Cardiac muscle cell (in vitro differentiated cells and primary cell): ENCODE measurements at places on chromosomes 1 and 21.
A peak's percentile ranks its signal among the peaks of the same experiment; 100 is the strongest.

DNA sequence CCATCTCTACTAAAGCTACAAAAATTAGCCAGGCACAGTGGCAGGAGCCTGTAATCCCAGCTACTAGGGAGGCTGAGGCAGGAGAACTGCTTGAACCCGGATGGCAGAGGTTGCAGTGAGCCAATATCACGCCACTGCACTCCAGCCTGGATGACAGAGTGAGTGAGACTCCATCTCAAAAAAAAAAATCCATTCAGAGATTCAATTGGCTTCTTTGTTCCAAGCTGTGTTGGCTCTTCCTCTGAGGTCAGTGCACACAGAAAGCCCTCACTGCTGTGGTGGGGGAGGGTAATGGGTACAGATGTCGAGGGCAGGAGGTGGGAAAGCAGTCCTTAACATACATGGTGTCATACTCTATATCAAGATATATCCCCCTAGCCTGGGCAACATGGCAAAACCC, 14.7 kb downstream of the TIE1 start:
- no peak for DNase-seq

DNA sequence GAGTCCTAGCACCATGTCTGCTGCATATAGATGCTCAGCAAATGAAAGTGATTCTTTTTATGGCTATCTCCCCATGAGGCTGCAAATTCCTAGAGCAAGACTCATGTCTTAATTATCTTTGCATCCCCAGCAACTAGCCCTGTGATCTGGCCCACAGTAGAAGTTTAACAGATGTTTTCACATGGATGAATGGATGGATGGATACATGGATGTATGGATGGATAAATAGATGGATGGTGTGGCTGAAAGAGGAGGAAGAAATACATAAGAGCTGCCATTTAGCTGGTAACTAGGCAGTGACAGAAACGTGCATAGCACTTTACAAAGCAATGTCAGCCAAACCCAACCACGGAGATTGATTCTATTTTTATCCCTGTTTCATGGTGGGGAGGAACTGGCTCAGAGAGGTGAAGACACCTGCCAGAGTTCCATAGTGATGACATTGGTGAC, 32.7 kb upstream of the ZBTB40 start:
- DNase-seq: peak; percentile 56

- peak; percentile 37 for DNase-seq
These were observed 54.1 kb downstream of the LDLRAD2 start for GRCh38 chr1:21865943-21866706.

DNA sequence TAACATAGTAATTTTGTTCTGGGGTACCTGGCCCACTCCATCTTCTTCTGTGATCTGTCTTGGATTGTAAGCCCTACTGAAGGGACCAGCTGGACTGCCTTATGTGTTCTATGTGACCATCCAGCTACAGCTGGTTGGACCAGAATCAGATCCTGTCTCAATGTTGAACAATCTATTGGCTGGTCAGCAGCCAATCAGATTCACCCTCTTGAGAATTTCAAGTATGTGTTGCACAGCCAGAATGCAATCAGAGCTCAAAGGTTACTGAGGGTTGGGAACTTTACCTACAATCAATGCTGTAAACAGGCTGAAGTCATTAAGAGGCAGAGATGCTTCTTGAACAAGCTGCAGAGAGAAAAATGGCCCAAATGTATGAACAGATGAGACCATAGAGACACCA, 61.9 kb downstream of the KCNC4 start:
- no peak for DNase-seq

GRCh38 chr21:33767236-33767635, 124.9 kb downstream of the ITSN1 start:
- no peak for DNase-seq

- peak; percentile 90 for DNase-seq
These were observed 228.6 kb downstream of the PAPPA2 start for GRCh38 chr1:176691251-176692228.

- DNase-seq: no peak
These were observed 48.0 kb upstream of the WLS start for GRCh38 chr1:68280286-68280685.

- DNase-seq: no peak
These were observed 41.1 kb upstream of the CTPS1 start for GRCh38 chr1:40938393-40938792.

- DNase-seq: no peak
These were observed 11.6 kb upstream of the TTC39A start for GRCh38 chr1:51341876-51342496.

DNA sequence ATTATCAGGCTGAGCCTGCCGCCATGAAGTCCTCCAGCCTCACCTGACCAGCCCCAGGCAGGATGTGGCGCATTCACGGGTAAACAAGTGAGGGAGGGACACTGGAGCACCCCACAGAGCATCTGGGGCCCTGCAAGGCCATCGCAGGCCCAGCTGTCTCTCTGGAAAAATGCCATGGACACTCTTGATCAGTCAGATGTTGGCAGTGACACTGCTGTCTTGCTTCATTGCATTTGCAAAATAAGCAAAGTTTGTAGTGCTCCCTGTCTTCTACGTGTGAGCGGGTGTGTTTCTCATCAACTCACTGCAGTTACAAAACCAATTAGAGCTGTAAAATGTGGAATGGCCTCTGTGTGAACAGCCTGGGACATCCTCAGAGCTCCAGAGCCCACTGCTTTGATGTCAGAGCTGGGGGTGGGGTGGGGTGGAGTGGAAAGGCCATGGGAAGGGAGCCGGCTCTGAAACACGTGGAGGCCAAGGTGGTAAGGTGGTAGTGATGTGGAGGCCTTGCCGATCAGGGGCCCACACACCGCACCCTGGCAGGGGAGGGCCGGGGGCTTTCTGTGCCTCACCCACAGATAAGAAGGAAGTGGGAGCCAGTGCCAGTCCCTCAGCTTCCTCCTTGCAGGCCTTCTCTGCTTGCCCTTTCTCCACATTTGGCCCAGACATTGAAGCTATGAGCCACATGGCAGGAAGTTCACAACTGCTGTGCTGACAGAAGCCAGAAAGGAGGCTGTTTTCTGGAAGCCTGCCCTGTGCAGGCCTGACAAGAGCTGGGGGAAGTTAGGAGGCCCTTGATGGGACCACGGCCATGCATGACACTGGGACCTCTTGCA, 254.9 kb downstream of the RHOU start:
- no peak for DNase-seq

DNA sequence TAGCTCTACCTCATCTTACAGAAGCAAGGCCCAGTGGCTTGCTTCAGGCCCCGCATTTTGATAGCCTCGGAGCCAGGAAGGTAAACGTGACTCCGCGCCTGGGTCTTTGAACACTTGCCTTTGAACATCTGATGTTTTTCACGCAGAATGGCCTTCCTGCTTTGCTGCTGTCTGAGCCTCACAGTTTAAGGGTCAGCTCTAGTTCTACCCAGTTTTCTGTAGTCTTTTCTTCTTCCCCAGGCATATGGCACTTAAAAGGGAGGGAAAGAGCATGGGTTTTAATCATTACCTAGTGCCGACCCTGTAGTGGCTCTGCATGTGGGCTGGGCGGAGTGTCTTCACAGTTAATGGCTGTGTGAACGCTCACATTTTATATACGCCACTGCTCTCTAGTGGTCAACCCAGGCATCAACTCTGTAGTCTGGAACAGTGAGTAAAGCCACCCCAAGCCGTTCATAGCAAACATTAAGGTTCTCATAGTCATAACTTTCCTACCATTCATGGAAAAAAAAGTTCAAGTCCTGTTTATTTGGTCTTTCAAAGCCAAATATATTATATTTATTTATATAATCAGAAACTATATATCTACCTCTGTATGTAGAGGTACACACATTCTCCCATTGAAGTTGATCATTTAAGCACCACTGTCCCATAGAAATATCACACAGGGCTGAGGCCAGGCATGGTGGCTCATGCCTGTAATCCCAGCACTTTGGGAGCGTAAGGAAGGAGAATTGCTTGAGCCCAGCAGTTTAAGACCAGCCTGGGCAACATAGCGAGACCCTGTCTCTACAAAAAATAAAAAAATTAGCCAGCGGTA, 78.1 kb downstream of the IER5 start:
- peak; percentile 86 for DNase-seq

DNA sequence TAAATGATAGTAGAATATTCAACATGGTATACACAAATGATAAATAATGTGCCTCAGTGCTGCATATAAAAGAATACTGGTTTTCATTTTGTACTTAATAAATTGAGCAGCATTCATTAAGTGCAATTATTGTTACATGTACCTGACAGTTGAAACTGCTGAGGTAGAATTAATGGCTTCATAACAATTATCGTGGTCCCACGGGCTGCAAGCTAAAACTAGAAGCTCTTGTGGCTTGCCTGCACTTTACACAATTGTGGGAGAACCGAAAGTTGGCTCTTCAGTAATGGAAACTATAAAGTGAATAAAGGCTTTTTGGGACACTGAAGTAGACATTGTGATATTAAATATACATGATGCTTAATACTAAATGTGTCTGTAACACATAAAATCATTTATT, 23.2 kb downstream of the INSL5 start:
- no peak for DNase-seq

- no peak for DNase-seq
These were observed 7.8 kb downstream of the IRF6 start for GRCh38 chr1:209797978-209798639.

DNA sequence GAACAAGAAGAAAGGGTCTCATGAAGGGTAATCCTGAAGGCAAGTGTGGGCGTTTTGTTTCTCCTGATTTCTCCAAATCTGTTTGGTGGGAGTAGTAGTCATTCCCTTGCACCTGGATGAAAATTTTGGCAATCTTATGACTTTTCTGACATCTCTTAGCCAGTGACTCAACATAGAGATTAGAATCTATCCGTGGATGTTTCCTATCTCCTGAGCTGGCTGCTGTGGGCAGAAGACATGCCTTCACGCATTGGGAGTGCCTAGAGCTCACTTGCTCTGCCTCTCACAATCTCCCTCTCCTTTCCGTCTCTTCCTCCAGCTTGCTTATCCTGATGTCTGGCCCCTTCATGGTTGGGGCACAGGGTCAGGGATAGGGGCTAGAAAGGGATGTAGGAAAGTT, 174.2 kb upstream of the NFIA start:
- DNase-seq: no peak
